ENCODE measurements at places on chromosomes 3 and 15. TPM values are rescaled to one million over a fixed set of nuclear protein-coding genes. Genes with fewer than 3 reads are reported as not detected.

DNA sequence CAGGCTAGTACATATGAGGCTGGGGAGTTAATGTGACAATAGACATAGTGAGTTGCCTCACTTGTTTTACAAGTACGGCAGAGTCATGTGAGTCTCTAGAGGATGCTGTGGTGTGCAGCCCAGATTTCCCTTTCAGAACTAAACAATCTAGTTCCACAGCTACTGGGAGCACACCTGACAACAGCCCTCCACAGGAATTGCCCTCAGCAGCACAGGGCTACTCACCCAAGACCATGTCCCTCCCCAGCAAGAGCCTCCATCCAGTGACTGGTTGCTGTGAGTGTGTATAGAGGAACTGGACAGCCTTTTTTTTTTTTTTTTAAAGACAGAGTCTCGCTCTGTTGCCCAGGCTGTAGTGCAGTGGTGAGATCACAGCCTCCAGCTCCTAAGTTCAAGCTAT is 40.2 kb upstream of the UBE2E2 start:
- no peak for DNase-seq

Gene MEX3B
- 4.1 TPM for total RNA-seq

- no peak for DNase-seq
Measured at GRCh38 chr15:70504988-70505387, 258.4 kb downstream of the UACA start.

GRCh38 chr3:72411126-72411525 is 437.1 kb downstream of the SHQ1 start:
- no peak for DNase-seq

DNA sequence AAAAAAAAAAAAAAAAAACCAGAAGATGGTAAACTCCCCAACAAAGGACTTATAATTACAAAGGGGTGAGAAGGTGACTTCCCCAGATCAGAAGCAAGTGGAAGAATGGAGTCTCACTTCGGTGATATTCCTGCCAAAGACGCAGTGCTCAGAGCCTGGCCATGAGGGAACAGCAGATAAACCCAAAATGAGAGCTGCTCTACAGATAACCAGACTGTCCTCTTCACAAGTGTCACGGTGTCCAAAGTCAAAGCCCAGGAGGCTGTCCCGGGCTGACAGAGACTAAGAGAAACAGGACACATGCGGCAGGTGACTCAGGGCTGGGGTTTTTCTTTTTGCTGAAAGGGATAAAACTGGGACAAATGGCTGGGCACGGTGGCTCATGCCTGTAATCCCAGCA is 48.8 kb downstream of the HMCES start:
- DNase-seq, result no peak

Measured in dermis microvascular lymphatic vessel endothelial cell (primary cell).